AG04450 (cell line): ENCODE measurements at places on chromosomes 6 and 20. TPM values are rescaled to one million over a fixed set of nuclear protein-coding genes. Genes with fewer than 3 reads are reported as not detected.

The SPATS1 gene
- not detected in 2 replicates for polyA plus RNA-seq

DNA sequence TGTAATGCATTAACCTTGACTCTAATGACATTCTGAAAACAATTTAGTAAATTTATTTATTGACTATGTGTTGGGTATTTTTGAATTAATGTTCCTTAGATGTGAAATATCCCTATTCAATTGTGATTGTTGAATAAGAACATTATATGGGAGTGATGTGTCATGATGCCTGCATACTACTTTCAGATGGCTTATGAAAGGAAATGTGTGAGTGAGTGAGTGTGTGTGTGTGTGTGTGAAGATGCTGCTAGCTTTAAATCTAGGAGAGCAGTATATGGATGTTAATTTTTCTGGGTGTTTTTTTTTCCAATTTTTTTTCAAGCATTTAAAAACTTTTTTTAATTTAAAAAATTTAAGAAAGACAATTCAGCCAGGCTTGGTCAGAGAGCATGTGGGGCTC is 32.5 kb upstream of the NT5E start:
- DNase-seq, result no peak

The CLDN20 gene
- polyA plus RNA-seq, result not detected in 2 replicates

- DNase-seq, result no peak
Measured at GRCh38 chr6:17919496-17919895, 67.9 kb downstream of the KIF13A start.

DNA sequence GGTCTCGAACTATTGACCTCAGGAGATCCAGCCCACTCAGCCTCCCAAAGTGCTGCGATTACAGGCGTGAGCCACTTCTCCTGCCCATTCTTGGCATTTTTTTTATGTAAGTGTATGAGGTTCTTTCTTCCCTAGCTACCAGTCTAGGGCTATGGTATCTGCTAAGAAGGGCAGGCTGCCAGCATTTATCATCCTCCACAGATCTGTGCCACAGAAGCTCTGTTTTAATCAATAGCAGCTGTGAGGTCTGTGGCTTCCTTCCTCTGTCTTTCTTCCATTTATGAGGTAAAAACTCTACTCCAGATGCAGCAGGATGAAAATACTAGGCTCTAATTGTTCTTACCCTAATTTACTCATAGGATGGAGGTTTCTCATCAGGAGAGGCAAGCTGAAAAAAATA is 1382.4 kb upstream of the ADGRB3 start:
- DNase-seq, result no peak
